AML-193 (cell line): ENCODE measurements at places on chromosomes 7 and 10.

DNA sequence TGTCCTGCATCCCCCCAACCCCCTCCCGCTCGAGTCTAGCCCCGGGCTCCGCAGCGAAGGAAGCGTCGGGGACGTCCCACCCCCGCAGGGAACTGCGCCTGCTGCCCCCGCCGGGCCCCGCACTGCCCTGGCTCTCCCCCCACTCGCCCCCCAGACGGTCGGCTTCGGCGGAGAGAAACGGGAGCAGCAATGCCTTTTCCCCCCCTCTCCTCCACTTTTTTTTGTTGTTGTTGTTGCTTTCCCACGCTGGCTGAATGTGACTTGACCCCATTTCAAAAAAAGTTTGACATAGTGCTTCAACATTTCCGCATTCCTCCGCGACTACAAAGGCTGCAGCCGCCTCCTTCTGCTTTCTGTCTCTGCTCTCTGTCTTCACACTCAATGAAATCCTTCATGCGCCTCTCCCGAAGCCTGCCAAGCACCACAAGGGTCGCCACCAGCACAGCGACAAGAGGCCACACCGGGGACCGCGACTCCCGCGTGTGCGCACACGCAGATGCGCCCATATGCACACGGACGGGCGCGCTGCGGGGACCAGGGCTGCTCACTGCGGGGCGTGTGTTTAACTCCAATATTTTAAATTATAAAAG, 1.0 kb downstream of the CDK6 start:
- DNase-seq, result peak; percentile 48

- peak; percentile 56 for DNase-seq
These were observed 12.6 kb upstream of the PRDX3 start for GRCh38 chr10:119190954-119191785.

DNA sequence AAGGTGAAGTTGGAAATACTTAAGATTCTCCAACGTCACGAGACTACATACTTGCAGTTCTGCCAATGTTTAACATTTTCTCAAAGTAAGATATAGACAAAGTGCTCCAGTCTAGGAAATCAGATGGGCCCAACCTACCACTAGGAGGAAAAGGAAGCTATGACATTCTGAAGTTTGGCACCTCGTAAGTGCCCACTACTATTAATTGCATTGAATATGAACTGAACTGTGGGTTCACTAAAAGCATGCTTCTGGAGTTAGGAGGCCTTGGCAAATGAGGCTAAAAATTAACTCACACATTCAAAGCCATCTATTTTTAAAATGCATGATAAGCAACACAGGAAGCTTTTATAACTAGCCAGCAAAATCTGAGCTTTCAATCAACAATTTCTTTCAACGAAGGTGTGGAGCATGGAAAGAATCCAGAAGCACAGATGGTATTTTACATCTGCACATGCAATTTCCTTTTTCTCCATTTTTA, 149.7 kb downstream of the LRRTM3 start:
- no peak for DNase-seq

- DNase-seq, result no peak
These were observed 660 bp upstream of the HHEX start for GRCh38 chr10:92688927-92689662.

GRCh38 chr10:132385389-132385667, 11.7 kb upstream of the PWWP2B start:
- DNase-seq, result no peak
